ENCODE measurements at places on chromosomes 2 and 18. TPM values are rescaled to one million over a fixed set of nuclear protein-coding genes. Genes with fewer than 3 reads are reported as not detected.

The INHBB gene
- total RNA-seq: 4.5 TPM

The LOXHD1 gene
- not detected for total RNA-seq

The ALK gene
- total RNA-seq: 1.00 TPM

The SPAG16 gene
- 35.5 TPM for total RNA-seq

The C2orf78 gene
- total RNA-seq: not detected

The VIT gene
- total RNA-seq: 0.35 TPM

The REG3G gene
- 10.1 TPM for total RNA-seq

The CDK5R2 gene
- 1.7 TPM for total RNA-seq

The UGT1A4 gene
- not detected for total RNA-seq

The WDR75 gene
- 37.4 TPM for total RNA-seq

The CFC1 gene
- 0.11 TPM for total RNA-seq

The HOXD13 gene
- total RNA-seq: not detected

The SYT4 gene
- total RNA-seq: 4.2 TPM

The SNED1 gene
- 22.0 TPM for total RNA-seq

The SIGLEC15 gene
- not detected for total RNA-seq

The KIF1A gene
- 1.3 TPM for total RNA-seq

The ETAA1 gene
- 21.7 TPM for total RNA-seq

The AGXT gene
- total RNA-seq: not detected
